ENCODE measurements at places on chromosomes 2 and 18.

DNA sequence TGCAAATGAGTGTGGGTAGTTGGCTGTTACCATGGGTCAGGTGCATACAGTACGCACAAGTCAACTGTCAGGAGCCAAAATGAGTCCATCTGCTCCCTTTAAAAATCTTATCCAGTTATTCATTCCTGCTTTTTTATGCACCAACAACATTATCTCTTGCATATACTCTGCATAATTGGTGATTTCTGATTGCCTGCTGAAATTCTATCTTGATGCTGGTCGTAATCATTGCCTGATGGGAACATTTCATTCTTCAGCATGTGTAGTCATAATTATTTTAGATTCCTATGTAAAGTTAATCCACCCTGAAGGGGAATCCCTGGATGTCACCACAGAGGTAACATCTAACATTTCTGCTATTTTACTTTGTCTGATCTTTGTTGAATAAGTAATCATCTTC, 102.2 kb upstream of the RND3 start:
- no peak for DNase-seq
- H3K4me1 ChIP-seq: no peaks in the 10 kb centered on the region
- H3K27ac ChIP-seq: no peak overlapping the region
- H3K4me3 ChIP-seq: no peak overlapping the region
- no peaks in the 10 kb centered on the region for H3K36me3 ChIP-seq

- H3K36me3 ChIP-seq: no peaks in the 10 kb centered on the region
- H3K4me3 ChIP-seq: no peak overlapping the region
- H3K27me3 ChIP-seq: no peaks in the 10 kb centered on the region
- H3K27ac ChIP-seq: no peak overlapping the region
- no peaks in the 10 kb centered on the region for H3K4me1 ChIP-seq
Observed at GRCh38 chr2:58606799-58607198, 365.7 kb upstream of the FANCL start.

DNA sequence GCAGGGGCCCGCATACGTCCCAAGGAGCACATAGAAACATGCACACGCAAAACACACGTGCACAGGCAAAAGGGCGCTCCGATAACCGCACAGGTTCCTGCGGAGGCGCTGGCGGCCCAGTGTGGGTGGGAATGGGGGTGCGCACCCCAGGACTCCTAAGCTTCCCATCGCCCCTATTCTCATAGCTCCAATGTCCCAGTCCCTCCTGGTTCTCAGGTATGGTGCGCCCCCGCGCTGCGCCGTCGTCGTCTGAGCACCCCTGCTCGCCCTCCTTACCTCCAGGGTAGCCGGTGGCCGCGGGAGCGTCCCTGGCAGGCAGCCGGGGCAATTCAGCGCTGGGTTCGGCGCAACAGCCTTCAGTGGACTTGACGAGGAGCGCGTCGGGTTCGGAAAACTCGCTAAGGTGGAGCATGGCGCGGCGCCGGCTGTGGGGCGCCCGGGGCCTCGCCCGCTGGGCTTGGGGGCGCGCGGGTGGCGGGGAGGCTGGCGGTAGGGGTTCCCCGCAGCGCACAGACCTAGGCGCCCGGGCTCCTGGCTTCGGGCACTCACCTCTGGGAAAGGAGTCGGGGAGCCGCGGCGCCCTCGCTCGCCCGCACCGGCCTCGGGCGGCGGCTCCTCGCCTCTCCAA, 328 bp downstream of the EGR4 start:
- DNase-seq: no peak
- peaks cover 10% of the 10 kb centered on the region for H3K4me1 ChIP-seq
- H3K4me3 ChIP-seq: peak overlapping the region; percentile 67
- peak overlapping the region; percentile 46 for H3K27ac ChIP-seq

DNA sequence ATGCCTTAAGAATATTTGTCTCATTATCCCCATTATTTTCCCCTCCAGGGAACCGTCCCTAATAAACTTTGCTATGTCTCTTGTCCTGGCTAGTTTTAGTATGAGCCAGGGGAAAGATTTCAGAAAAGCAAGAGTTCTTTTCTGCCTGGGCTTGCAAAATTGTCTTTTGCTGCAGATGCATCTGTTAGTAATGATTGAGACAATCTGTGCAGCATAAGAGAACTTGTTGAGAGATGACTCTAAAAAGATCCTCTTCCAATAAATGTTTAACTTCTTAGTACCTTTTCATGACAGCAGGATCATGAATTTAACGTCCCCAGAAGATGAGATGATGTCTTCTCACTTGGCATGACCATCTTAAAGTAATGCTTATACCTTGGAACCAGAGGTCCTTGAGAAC, 172.5 kb upstream of the CREB1 start:
- no peak overlapping the region for H3K27ac ChIP-seq
- H3K4me3 ChIP-seq: no peak overlapping the region
- no peak for DNase-seq

GRCh38 chr2:208268156-208268952, 2.3 kb downstream of the PIKFYVE start:
- H3K27me3 ChIP-seq: peaks cover 11% of the 10 kb centered on the region
- no peak overlapping the region for H3K27ac ChIP-seq
- H3K36me3 ChIP-seq: peaks cover 11% of the 10 kb centered on the region
- H3K4me3 ChIP-seq: peak overlapping the region; percentile 63

DNA sequence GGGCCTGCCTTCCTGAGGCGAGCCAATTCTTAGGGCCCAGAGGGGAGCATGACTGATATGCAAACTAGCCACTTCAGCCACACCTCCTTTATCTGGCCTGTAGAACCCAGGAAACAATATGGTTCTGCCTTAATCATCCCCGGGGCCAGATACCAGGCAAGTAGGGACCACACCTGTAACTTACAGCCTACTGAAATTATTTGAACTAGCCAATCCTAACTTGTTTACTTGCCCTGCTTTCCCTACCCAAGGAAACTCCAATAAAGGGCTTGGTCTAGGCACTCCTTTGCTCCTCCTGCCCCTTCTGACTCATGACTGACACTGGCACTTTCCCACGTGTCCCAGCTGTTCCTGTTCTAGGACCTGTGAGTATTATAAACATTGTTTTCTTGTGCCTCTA, 57.6 kb downstream of the MYOM1 start:
- H3K4me3 ChIP-seq: no peak overlapping the region
- DNase-seq: no peak
- no peak overlapping the region for H3K27ac ChIP-seq
- H3K27me3 ChIP-seq: no peaks in the 10 kb centered on the region

DNA sequence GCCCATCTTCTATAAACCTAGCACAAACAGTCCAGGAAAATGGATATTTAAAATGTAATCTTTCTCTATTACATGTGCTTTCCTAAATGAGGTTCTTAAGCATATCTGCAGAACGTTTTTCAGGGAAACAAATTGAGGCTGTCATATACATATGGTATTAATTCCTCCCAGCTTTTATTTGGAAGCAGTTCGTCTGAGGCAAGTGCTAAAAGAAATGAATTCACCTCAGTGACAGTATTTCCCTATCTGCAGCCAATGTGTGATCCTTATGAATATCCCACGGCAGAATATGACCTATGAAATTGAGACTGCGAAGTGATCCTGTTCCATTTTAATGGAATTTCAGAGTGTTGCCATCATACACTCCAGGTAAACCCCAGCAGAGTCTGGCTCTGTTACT, 7.1 kb downstream of the MYOM1 start:
- H3K27ac ChIP-seq: no peak overlapping the region
- H3K4me1 ChIP-seq: peaks cover 7% of the 10 kb centered on the region
- no peak for DNase-seq
- H3K4me3 ChIP-seq: no peak overlapping the region

GRCh38 chr2:142463047-142463446, 332.2 kb upstream of the LRP1B start:
- no peak overlapping the region for H3K27ac ChIP-seq
- H3K4me3 ChIP-seq: no peak overlapping the region
- H3K4me1 ChIP-seq: no peaks in the 10 kb centered on the region
- no peak for DNase-seq

- H3K4me3 ChIP-seq: no peak overlapping the region
- H3K27me3 ChIP-seq: peaks cover 7% of the 10 kb centered on the region
- no peaks in the 10 kb centered on the region for H3K4me1 ChIP-seq
- no peak for DNase-seq
- H3K27ac ChIP-seq: no peak overlapping the region
- H3K36me3 ChIP-seq: no peaks in the 10 kb centered on the region
Observed at GRCh38 chr2:9250091-9250490, 43.5 kb downstream of the ASAP2 start.

DNA sequence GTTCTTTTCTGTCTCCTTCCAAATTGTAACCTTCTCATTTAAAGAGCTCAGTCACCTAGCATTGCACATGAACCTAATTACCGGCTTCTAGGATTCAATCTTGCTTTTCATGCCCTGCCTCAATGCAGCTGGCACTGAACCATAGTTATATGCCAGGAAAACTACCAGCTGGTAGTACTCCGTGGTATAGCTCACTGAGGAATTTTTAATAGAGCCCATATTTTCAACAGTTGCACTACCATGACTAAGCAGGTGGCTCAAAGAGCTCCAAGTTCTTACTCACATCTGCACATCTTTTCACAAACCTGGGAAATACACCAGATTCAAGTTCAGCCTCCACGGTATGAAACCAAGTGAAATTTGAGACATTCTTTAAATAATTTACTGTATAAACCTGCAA, 363.5 kb downstream of the GRB14 start:
- no peaks in the 10 kb centered on the region for H3K4me1 ChIP-seq
- H3K4me3 ChIP-seq: no peak overlapping the region
- no peaks in the 10 kb centered on the region for H3K27me3 ChIP-seq

DNA sequence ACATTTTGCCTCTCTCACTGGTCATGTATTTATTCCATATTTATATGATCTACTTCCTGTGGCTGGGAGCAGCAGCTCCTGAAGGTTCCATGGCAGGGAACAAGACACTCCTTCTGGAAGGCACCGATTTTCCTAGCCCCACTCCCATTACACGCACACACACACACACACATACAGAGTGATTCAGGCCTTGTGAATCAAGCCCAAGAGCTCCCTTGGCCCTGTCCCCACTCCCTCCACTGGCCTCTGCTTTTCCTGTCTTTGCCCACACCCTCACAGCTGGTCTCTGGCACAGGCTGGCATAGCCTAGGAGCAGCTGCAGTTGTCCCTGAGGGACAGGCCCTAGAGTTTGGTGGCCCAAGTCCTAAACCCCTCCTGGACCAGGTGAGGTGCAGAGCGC, 201.7 kb downstream of the NAPG start:
- H3K4me3 ChIP-seq: no peak overlapping the region
- no peaks in the 10 kb centered on the region for H3K36me3 ChIP-seq
- H3K27ac ChIP-seq: no peak overlapping the region

DNA sequence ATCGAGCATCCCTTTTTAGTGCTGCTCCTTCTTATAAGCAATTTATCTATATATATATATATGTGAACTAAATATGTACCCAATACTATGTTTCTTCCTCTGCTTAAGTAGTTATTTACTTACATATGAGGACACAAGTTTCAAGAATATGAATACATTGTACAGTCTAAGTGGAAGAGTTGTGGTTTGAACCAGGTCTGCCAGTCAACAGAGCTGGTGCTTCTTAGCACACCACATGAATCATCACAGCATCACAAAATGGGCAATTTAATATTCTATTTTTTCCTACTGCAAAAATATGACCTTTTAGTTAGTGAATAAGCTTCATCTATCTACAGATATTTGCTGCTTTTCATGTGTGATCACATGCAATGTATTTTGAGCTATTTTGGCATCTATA, 64.4 kb upstream of the SPAG16 start:
- DNase-seq: no peak
- no peak overlapping the region for H3K4me3 ChIP-seq
- peaks cover 2% of the 10 kb centered on the region for H3K27me3 ChIP-seq
- no peak overlapping the region for H3K27ac ChIP-seq

- DNase-seq: no peak
- H3K36me3 ChIP-seq: peaks cover 3% of the 10 kb centered on the region
- peaks cover 5% of the 10 kb centered on the region for H3K27me3 ChIP-seq
- no peak overlapping the region for H3K27ac ChIP-seq
- H3K4me1 ChIP-seq: no peaks in the 10 kb centered on the region
- H3K4me3 ChIP-seq: no peak overlapping the region
Observed at GRCh38 chr2:98269274-98269673, 77.0 kb upstream of the CNGA3 start.

- H3K27me3 ChIP-seq: no peaks in the 10 kb centered on the region
- H3K4me3 ChIP-seq: no peak overlapping the region
- H3K27ac ChIP-seq: no peak overlapping the region
- peaks cover 6% of the 10 kb centered on the region for H3K36me3 ChIP-seq
- no peaks in the 10 kb centered on the region for H3K4me1 ChIP-seq
Observed at GRCh38 chr18:39675368-39675767, 2109.8 kb upstream of the CELF4 start.

- H3K27ac ChIP-seq: peak overlapping the region; percentile 79
- H3K27me3 ChIP-seq: peaks cover 1% of the 10 kb centered on the region
- H3K4me3 ChIP-seq: peak overlapping the region; percentile 73
Observed at GRCh38 chr18:46156124-46156745, 52.0 kb downstream of the HAUS1 start.

GRCh38 chr18:79603321-79604204, 76.0 kb upstream of the CTDP1 start:
- no peak overlapping the region for H3K27ac ChIP-seq
- no peaks in the 10 kb centered on the region for H3K4me1 ChIP-seq
- H3K36me3 ChIP-seq: no peaks in the 10 kb centered on the region
- no peak for DNase-seq
- peaks cover 2% of the 10 kb centered on the region for H3K27me3 ChIP-seq
- H3K4me3 ChIP-seq: no peak overlapping the region

GRCh38 chr2:61434314-61434713, 36.6 kb downstream of the USP34 start:
- H3K27me3 ChIP-seq: no peaks in the 10 kb centered on the region
- DNase-seq: no peak
- H3K36me3 ChIP-seq: no peaks in the 10 kb centered on the region
- peak overlapping the region; percentile 20 for H3K27ac ChIP-seq
- H3K4me3 ChIP-seq: peak overlapping the region; percentile 26

DNA sequence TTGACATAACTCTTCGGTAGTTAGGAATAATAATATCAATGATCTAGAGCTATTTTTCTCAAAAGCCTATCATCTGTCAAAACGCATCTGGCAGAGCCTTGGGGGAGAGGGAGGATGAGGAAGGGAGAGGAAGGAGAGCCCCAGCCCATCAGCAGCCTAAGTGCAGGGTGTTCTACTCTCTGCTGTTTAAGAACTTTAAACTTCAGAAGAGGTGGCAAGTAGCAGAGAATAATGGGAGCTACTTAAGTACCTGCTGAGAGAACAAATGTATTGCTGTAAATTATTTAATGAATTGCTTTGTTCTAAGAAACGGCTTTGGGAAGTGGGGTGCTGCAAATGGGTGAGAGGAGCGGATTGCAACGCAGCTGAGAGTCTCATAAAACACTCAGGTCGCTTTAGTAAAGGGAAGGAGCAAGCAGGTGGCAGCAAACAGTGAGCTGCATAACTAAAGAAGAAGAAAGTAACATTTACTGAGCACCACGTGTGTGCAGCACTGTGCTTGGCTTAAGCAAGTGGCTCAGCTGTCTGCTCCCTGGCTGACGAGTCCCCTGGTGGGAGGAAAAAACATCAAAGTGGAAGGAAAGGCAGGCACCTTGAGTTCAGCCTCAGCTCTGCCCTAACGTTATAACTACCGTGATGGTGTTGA, 26.3 kb upstream of the SH3RF3 start:
- peaks cover 2% of the 10 kb centered on the region for H3K27me3 ChIP-seq
- no peak overlapping the region for H3K4me3 ChIP-seq
- no peak for DNase-seq
- no peak overlapping the region for H3K27ac ChIP-seq
